ENCODE measurements at places on chromosomes 4 and X.

GRCh38 chrX:131763674-131764073 lies 219.8 kb downstream of the OR13H1 start:
- no peaks in the 10 kb centered on the region for H3K4me1 ChIP-seq
- H3K27me3 ChIP-seq = no peaks in the 10 kb centered on the region
- no peaks in the 10 kb centered on the region for H3K36me3 ChIP-seq
- H3K27ac ChIP-seq = no peak overlapping the region

DNA sequence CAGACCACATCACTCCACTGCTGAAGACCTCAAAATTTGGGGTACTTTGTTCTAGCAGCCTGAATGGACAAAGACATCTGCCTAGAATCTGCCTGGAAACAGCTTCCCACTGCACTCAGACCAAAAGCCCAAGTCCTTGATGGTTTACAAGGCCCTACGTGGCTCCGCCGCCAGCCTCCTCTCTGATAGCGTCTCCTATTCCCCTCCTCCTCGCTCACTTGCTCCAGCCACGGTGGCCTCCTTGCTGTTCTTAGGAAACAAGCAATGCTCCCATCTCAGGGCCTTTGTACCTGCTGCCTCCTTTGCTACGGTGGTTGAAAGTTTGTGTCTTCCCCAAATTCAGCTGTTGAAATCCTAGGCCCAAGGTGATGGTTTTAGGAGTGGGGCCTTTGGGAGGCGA lies 34.7 kb upstream of the SORCS2 start:
- no peak overlapping the region for H3K4me3 ChIP-seq
- H3K27ac ChIP-seq = no peak overlapping the region
- peaks cover 10% of the 10 kb centered on the region for H3K4me1 ChIP-seq
- no peak for DNase-seq
- peaks cover 5% of the 10 kb centered on the region for H3K27me3 ChIP-seq
- no peaks in the 10 kb centered on the region for H3K36me3 ChIP-seq

- peaks cover 46% of the 10 kb centered on the region for H3K4me1 ChIP-seq
- no peak for DNase-seq
- H3K27me3 ChIP-seq = no peaks in the 10 kb centered on the region
- no peaks in the 10 kb centered on the region for H3K36me3 ChIP-seq
- H3K27ac ChIP-seq = peak overlapping the region; percentile 4
Measured at GRCh38 chr4:165207016-165207430, 338 bp upstream of the KLHL2 start.

GRCh38 chr4:145865274-145865941 lies 73.2 kb downstream of the ZNF827 start:
- no peak overlapping the region for H3K4me3 ChIP-seq
- no peaks in the 10 kb centered on the region for H3K27me3 ChIP-seq
- no peaks in the 10 kb centered on the region for H3K36me3 ChIP-seq

- no peaks in the 10 kb centered on the region for H3K36me3 ChIP-seq
- H3K4me1 ChIP-seq = no peaks in the 10 kb centered on the region
- DNase-seq = no peak
- no peak overlapping the region for H3K4me3 ChIP-seq
Measured at GRCh38 chrX:39301036-39301435, 499.8 kb downstream of the MID1IP1 start.

GRCh38 chrX:42832764-42833549 lies 55.0 kb upstream of the PPP1R2C start:
- no peaks in the 10 kb centered on the region for H3K36me3 ChIP-seq
- no peak for DNase-seq
